ENCODE measurements at places on chromosomes 11 and 22. TPM values are rescaled to one million over a fixed set of nuclear protein-coding genes. Genes with fewer than 3 reads are reported as not detected.

Gene ZBTB16
- polyA plus RNA-seq: 5.3 TPM

- DNase-seq: no peak
Measured at GRCh38 chr11:118202599-118203422, 22.0 kb downstream of the JAML start.

Gene KRTAP5-10
- not detected for polyA plus RNA-seq

GRCh38 chr11:62546929-62547625 is 471 bp upstream of the AHNAK start:
- DNase-seq: no peak

Gene CARNS1
- 73.3 TPM for polyA plus RNA-seq

DNA sequence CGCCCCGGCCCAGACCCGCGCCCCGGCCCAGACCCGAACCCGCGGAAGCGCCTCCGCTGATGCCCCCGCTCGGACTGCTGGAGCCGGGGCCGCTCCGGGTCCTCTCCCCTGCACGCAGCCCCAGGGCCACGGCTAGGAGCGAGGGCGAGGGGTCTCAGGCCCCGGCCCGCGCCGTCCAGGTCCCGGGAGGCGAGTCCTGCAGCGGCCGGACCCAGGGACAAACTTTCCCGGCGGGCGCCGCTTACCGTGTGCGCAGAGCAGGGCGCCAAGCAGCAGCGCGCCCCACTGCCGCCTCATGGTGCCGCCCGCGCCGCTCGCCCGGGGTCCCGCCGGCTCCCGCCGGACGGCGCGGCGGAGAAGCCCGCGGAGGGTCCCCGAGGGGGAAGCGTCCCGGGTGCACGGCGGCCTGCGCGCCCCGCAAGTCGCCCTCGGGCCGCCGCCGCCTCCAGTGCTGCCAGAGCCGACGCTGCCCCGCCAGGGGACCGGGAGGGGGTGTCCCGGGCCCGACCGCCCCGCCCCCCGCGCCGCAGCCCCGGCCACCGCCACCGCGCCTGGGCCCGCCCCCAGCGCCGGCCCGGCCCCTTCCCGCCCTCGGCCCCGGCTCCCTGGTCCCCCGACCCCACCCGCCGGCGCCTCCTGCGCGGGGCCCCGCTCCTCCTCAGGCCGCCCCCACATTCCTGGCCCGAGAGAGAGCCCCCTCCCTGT is at the start of gene LRP4:
TSS of gene LRP4 (minus strand) at position 468 of the 705 bp plus-strand sequence. CDS start at position 297, 171 bp downstream.
- no peak for DNase-seq

Gene RPS6KB2
- polyA plus RNA-seq: 32.0 TPM

Gene CD151
- polyA plus RNA-seq: 155 TPM

DNA sequence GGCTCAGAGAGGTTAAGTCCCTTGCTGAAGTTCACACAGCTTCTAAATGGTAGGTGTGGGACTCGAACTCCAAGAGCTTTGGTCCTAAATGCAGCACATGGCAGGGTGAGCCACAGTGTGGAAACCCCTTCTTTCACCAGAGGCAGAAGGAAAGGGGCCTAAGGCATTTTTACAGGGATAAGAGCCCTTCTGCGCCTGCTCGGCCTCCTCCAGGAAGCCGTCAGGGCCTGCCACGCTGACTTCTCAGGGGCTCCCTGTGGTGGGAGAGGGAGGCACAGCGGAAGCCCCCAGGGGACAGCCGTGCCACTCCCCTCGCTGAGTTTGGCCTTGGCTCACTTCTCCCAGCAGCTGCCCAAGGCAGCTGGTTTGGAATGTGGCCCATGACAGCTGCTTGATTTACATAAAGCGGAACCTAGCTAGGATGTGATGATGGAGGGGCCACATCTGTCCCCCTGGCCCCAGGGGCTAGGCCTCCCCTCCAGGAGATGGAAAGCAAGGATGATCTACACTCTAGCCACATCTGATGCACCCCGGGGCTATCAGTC is 35.4 kb downstream of the CD82 start:
- no peak for DNase-seq

GRCh38 chr11:47591764-47592163 is 2.4 kb downstream of the C1QTNF4 start:
- no peak for DNase-seq

Gene GP1BB
- polyA plus RNA-seq: 18.3 TPM

- no peak for DNase-seq
Measured at GRCh38 chr11:36399745-36400144, 103.7 kb downstream of the PRR5L start.

DNA sequence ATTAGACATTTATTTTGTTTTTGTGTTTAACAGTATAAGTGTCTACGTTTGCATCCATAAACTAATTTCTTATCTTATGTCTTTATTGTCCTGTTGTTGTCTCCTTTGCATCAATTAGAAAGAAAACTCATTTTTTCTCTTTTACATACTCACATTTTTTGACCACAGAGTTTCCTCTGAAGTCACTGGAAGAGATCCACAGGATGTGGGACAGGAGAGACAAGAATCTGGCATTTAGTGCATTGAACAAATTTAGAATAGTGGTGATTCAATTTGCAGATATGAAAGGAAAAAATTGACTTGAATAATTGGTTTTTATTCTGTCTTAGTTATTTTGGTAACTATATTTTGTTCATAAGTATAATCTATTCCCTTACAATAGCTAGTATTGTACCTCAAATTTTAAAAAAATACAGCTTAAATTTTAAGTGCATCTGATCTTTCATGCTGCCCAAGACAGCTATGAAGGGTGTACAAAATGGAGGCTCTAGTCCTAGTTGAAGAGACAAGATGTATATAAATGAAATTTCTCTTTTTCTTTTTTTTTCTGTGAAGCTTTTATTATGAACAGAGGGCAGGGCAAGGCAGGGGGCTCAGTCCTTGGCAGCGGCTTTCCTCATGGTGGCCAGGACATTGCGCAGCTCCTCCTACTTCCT is 24.4 kb downstream of the HORMAD2 start:
- no peak for DNase-seq

Gene ANKK1
- polyA plus RNA-seq: 0.16 TPM

Gene FTH1
- polyA plus RNA-seq: 1,297 TPM

Gene LGALS12
- polyA plus RNA-seq: 0.37 TPM

DNA sequence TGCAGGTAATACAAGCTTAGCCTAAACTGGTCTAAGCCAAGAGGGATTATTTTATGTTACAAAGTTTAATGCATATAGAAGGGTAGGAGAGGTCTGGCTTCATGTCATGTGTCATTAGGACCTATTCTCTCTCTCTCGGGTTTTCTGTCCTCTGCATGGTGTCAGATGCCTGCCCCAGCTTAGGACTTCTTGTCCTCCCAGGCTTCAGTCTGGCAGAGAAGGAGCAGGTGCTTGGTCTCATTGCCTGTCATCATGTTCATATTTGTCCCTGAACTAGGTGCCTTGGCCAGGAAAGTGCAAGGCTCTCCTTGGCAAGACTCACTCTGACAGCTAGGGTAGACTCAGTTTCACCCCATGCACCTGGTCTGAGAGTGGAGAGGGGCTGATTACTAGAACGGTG is 126.3 kb downstream of the ADAMTS15 start:
- DNase-seq: no peak

DNA sequence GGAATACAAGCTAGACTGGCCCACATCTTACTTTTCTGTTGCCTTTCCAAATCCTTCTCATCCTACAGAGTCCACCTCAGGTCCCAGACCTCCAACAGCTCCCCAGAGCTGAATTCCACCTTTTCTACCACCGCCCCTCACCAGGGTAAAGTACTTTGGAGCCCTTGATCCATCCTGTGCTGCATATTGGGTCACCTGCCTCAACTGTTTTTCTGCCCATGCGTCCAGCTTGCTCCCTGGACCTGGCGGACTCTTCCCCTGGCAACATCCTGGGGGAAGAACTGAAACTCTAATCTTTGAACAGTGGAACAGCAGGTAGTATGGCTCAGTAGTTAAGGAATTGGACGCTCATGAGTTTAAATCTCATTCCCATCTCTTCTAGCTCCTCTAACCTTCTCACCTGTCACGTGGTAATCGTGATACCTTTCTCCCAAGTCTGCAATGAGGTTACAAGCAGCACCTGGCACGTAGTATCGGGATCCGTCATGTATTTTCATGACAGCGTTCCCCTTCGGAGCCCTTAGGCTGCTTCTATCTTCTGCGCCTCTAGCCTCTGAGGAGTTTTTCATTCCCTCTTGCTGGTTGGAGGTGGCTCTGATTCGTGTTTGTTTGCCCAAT is 98.1 kb downstream of the CEP164 start:
- DNase-seq: no peak

Gene APOL2
- 22.9 TPM for polyA plus RNA-seq

DNA sequence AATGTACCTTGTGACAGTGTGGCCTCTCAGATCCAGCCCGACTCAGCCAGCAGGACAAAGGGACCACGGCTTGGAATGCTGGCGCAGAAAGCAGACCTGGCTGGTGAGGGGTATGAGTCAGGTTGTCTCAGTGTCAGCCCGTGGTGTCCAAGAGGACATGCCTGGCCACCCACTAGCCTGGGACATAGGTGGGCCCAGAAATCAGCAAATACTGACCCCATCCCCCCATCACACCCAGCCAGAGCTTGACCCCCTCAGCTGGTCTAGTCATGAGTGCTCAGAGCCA is 4.5 kb downstream of the BANF1 start:
- DNase-seq: no peak

Gene SLCO2B1
- 10.2 TPM for polyA plus RNA-seq

DNA sequence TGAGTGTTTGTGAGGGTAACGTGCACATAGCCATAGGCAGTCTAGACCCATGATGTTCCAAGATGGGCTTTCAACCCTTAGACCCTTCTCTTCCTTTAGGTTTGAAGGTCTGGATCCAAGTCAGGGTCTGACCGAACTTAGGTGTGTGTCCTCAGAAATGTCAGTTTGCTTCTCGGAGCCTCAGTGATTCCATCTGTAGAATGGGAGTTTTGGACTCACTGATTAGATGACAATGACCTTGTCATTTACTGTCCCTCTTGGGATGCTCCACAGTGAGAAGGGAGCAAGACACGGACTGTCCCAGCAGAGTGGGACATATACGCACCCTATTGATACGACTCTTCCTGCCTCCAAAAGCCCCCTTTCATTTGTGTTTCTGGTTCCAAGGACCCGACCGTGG is 37.7 kb downstream of the ANO1 start:
- DNase-seq: no peak

GRCh38 chr11:85697747-85698146 is 11.8 kb upstream of the CCDC89 start:
- DNase-seq: no peak

- DNase-seq: no peak
Measured at GRCh38 chr11:59175091-59175501, 3.2 kb downstream of the DTX4 start.
